AG04450 (cell line): ENCODE measurements at places on chromosomes 7 and 10.

DNA sequence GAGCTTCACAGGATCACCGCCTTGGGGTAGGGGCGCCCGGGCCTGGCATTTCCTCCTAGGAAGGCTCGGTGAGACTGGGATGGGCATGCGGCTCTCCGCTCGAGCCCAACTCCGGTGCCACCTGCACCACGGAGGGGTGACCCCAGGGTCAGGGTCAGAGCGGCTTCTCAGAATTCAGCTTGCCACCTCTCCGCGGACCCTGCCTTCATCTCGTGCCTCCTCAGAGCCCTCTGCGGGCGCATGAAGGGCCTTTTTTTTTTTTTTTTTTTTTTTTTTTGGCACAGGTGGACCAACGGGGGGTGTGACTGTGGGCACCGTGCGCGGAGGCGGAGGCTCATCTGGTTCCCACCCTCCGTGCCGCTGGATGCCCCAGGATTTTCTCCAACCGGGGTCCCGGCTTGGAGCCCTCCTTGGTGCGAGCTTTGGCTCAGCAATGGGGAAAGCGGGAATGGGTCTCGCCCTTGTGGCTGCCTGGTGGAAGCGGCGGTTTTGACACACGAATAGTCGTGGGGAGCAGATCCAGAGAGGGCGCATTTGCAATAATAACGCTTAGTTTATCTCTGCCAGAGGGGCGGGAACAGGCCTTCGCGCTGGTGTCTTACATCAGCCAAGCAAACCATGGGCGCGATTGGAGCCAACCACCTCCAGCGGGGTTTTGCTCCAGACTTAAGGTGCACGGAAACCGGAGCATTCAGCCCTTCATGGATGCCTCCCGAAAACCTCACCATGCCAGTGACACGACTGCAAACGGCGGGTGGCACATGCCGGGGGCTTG, 5.0 kb upstream of the TNRC18 start:
- peak; percentile 72 for DNase-seq

DNA sequence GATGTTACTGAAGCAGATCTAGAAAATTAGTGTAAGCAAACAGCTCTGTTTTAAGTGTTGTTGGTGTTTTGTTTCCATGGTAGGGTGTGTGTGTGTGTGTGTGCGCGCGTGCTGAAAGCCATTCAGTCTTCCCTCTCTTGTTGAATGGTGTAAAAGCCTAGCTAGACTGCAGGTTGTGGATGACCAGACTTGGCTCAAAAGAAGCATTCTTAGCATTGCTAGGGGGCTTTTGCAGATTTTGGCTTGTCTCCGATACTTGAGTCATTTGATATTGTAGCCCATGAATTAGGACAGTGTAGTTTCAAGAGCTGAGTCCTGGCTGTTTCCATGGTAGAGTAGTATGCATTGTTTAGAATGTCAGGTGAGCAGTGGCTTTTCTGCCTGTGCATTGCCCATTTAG, 99.1 kb downstream of the SND1 start:
- DNase-seq: peak; percentile 62

GRCh38 chr10:50540069-50540825, 83.5 kb downstream of the SGMS1 start:
- no peak for DNase-seq

DNA sequence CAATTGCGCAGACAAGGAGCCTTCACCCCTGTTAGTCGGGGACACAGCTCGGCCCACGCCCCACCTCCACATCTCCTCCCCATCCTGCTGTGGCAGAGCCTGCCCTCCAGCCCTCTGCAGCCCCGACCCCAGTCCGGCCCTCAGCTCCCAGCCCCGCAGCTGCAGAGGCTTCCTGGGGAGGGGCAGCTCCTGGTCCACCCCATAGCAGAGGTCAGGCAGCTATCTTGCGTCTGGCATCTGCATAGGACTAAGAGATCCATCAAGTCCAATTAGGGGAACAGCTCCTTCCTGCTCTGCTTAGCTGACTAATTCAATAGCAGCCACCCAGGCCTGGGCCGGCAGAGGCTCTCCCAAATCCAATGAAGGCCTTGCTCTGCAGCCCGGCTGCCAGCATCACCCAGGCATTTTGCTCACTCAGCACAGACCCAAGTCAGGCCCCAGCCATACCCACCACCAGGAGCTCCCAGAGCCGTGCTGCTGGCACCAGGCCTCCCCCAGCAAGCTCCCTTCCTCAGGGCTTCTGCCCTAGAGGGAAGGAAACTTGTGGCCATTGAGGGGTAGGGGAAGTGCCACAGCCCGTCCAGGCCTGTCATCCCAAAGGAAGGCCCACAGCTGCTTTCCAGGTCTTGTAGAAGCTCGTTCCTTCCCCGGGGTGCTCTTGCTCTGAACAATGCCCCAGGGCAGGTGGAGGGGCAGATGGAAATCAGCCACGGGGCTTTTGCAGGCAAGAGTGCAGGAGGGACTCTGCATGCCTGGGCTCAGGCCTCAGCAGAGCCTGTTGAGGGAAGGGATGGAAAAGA, 106.2 kb upstream of the RET start:
- no peak for DNase-seq

DNA sequence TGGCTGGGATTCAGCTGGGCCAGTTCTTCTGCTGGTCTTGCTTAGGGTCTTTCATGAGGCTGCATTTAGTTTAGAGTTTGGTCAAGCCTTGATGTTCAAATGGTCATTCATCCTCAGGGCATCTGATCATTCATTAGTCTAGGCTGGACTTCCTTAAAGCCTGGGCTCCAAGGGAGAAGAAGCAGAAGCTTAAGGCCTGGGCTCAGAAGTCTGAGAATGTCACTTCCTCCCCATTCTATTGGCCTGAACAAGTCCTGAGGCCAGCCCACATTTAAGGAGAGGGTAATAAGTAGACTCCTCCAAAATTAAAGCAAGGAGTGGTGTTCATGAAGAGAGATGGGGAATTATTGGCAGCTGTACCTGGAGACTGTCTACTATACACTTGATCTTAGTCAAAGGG, 193.2 kb upstream of the HABP2 start:
- no peak for DNase-seq

DNA sequence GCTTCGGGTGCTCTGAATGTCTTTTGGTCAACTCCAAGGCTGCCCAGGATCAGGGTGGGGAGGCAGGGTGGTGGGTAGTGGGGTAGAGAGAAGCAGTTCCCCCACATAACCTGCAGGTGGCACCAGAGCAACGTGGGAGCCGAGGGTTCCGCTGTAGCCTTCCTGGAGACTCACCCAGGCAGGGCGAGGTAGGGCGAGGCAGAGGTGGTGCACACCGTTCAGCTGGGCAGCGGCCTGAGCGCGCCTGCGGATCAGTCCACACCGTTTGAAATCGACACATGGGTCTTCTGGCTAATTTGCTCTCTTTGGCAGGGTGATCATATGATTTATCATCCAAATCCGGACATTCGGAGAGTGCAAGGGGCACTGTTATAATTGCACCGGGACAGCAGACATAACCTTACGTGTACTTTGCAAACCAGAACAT, 41.4 kb upstream of the MAP3K8 start:
- peak; percentile 15 for DNase-seq

GRCh38 chr10:123309731-123310130, 155.5 kb downstream of the BUB3 start:
- DNase-seq: no peak

GRCh38 chr7:48691788-48692187, 232.6 kb upstream of the CDC14C start:
- no peak for DNase-seq

- no peak for DNase-seq
Observed at GRCh38 chr10:44977287-44978212, 1.1 kb downstream of the DEPP1 start.

DNA sequence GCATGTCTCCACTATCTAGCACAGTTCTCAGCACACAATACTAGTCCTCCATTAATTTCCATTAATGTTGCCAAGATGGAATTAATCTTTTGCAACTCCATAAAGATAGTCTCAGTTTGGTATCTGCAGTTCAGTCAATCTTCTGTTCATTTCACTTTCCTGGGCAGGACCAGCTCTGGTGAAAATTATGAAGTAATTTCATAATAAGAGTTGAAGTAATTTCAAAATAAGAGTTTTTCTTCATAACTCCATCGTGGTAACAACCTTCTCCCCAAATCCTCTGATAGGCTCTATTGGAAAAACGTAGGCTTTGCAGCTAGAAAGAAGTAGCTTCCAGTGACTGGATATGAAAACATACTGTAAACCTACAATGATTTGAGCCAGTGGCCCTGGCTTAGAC, 618.2 kb downstream of the TYW1 start:
- no peak for DNase-seq

DNA sequence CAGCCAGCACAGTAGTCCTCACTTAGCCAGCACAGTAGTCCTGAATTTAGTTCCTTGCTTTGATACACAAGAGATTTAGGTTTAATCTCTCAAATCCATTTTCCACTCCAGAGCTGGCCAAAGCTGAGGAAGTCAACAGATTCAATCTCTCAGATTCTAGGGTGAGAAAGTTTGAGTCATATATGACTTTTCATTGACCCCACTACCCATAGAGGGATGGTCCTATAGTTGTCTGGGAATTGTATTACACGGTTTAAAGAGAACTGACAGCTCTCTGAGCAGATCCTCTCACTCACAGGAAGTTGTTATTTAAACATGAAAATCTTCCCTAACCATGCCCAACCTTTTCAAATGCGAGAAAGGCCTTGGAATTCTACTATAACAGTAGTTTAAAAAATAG, 641.8 kb upstream of the SEMA3D start:
- DNase-seq: no peak

DNA sequence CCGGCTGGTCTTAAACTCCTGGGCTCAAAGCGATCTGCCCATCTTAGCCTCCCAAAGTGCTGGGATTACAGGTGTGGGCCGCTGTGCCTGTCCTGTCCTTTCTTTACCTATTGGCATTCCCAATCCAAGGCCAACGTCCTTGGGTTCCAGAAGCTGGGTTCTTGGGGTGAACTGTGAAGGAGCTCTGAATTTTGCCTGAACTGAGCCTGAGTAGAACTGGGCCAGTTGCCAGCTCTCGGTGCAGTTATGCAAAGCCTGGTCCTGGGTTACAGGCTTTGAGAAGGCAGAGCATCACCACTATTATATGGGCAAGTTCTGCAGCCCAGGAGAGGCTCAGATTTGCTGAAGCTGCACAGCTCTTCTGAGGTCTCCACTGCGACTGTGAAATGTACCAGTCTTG, 24.6 kb upstream of the SH2D4B start:
- DNase-seq: no peak

- DNase-seq: no peak
Observed at GRCh38 chr7:916291-916941, 38.1 kb downstream of the ADAP1 start.

GRCh38 chr7:126179916-126180315, 1072.8 kb downstream of the GRM8 start:
- DNase-seq: no peak

GRCh38 chr7:89246196-89246595, 450.7 kb upstream of the TEX47 start:
- DNase-seq: no peak

DNA sequence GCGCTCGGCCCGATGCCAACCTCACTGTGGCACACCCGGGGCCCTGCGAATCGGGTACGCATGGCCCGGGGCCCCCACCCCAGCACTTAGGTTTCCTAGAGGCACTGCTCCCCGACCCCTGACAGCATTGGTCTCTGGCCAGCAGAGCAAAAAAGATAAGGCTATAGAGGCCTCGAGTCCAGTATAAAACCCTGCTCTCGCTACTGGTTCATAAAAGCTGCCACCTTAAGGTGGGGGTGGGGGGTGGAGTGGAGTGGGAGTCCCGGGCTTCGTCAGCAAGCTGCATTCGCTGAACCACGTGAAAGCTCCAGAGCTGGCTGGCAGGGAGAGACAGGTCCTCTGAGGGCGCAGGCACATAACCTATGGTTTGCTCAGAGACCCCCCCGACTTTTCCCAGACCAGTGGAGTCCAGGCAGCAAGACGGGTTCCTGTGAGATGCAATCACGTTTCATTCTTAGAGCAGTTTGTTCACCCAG, 1.3 kb downstream of the KAZALD1 start:
- DNase-seq: no peak

GRCh38 chr7:30256349-30256858, 28.0 kb upstream of the ZNRF2 start:
- DNase-seq: no peak

GRCh38 chr10:104824380-104825006, 183.4 kb downstream of the SORCS3 start:
- no peak for DNase-seq

- DNase-seq: no peak
Observed at GRCh38 chr7:90005836-90006235, 148.4 kb upstream of the STEAP1 start.

DNA sequence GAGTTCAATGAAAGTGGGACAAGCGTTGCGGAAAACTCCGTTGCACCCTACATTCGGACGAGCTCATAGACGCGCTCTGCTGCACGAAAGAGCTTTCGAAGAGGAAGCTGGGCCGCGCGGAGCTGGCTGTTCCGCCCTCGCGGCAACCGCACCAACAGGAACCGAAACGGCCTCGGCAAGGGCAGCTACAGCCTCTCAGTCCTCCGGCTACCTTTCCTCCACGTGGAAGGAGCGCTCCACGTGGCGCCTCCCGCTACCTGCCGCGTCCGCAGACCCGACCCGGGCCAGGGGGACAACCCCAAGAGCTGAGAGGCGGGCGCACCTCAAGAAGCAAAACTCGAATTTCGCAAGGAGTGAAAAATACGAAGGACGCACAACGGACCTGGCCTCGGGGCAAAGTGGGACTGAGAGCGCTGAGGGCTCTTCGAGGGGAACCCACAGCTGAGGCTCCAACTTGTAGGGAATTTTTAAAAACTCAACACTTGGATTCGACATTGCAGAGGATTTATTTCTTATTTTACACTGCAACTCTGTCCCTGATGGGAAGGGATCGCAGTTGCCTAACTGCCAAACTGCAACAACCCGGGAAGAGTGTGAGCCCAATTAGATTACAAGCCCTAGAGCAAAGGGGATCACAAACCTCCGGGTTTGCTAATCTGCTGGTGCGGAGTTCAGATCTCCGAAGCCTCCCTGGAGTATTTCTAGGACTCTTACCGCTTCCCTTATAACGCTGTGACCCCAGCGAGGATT, 1.4 kb downstream of the HPSE2 start:
- DNase-seq: no peak

DNA sequence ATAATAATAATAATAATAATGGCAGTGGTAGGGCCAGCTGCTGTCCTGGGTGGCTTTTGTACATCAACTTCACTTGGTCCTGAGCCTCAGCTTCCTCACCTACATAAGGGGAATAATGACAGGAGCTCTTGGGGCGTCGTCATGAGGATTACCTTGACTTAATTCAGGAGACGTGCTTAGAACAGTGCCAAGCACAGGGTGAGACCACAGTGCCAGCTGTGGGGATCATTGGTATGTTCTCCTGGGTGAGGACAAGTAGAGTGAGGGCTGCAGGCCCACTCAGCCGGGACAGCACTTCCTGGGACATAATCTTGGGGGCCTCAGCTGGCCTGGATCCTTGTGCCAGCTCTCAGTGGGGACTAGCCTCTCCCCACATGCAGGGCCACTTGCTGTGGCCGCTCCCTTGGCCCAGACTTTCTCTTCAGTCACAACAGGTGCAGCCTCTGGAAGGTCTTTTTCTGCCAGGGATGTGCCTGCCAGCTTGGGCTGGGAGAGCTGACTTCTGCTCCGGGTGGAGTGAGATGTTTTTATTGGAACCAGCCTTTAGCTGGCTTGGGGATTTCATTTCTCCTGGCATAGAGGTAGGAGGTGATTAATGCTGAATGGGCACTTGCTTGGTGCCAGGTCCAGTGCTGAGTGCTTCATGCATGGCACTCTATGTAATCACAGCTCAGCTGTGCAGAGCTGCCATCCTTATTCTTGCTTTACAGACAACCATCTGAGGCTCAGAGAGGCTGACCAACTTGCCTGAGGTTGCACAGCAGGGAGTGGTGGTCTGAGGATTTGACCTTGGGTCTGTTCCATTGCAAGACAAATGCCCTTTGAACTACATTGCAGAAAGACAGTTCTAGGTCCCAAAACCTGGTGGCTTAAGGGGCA, 45.3 kb downstream of the TSPAN15 start:
- DNase-seq: no peak
